NCI-H524 treated with DMSO at 0.1 percent for 48 hours (cell line): ENCODE measurements at places on chromosomes 12 and 14.

- no peak for DNase-seq
These were observed 325.4 kb upstream of the SFSWAP start for GRCh38 chr12:131385313-131386166.

GRCh38 chr12:132518354-132518992 is 28.5 kb downstream of the FBRSL1 start:
- no peak for DNase-seq

DNA sequence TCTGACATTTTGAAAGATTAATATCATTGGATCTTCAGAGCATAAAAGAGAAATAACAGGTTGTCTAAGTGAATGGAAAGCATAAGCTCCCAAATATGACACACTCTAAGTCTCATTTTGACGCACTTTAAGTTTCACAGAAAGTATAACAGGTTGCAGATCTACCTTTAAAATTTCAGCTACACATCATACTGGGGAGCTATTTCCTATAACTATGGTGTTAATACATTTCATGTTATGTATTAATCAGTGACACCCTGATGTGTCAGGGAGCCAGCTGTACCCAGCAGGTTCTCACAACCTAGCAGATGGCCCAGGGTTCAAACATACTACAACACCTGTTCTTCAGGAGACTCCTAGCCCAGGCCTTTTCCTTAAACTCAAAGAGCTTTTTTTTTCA is 31.1 kb upstream of the TMX1 start:
- DNase-seq: peak; percentile 94

- DNase-seq: no peak
These were observed 115.4 kb downstream of the KLHL28 start for GRCh38 chr14:44846232-44846824.

GRCh38 chr14:105986894-105987284 is 460.5 kb downstream of the TMEM121 start:
- no peak for DNase-seq

GRCh38 chr14:105062048-105062433 is 3.2 kb downstream of the GPR132 start:
- DNase-seq: no peak

- no peak for DNase-seq
These were observed 200.0 kb downstream of the FOXG1 start for GRCh38 chr14:28966416-28967233.

DNA sequence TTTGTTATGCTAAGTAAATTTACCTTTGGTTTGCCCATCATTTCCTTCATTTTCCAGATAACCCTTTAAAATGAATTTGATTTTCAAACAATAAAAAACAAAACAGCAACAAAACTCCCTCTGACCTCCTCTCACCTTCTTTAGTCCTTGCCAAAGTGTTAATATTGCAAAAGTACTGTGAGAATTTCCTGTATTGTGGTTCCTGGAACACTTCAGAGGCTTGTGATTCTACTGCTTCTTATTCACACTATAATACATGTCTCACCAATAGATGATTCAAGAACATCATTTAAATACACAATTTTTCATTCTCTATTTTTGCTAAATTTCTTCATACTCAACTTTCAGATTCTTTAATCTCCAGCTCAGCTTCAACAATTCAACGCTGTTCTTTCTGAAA is at the start of gene KLRD1:
KLRD1 (plus strand) TSS at position 241 of the 400 bp plus-strand sequence. CDS start 208 bp downstream, outside the sequence.
- DNase-seq: no peak

DNA sequence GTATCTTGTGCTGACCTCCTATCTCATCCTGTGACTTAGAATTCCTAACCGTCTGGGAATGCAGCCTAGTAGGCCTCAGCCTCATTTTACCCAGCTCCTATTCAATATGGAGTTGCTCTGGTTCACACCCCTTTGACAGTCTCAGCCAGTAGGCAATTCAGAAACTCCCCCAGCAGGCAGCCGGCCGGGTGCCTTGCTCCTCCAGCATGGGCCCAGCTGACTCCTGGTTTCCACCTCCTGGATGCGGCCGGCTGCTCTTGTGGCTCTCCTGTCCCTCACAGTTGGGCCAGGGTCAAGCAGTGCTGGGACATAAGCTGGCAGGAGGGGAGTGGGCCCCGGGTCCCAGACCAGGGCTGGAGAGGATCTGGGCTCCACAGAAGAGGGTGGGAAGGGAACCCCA is 58.2 kb downstream of the LRRC74A start:
- no peak for DNase-seq

DNA sequence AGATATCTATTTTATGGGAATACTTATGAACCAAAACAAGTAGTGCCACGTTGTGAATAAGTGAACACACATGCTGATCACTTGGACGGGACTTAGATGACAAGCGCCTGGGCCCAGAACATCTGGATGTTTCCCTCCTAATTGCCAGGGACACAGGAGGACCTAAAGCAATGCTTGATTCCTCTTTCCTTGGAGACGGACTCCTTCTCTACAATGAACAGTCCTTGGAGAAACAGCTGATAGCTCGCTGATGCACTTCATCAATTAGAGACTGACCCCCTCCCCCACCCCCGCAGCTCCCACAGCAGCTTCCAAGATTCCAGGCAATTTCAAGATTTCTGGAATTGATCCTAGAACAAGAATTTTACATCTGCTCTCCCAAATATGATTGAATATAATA is 86.4 kb downstream of the ST8SIA1 start:
- no peak for DNase-seq

- DNase-seq: no peak
These were observed 7.7 kb downstream of the PAN2 start for GRCh38 chr12:56326126-56326525.

DNA sequence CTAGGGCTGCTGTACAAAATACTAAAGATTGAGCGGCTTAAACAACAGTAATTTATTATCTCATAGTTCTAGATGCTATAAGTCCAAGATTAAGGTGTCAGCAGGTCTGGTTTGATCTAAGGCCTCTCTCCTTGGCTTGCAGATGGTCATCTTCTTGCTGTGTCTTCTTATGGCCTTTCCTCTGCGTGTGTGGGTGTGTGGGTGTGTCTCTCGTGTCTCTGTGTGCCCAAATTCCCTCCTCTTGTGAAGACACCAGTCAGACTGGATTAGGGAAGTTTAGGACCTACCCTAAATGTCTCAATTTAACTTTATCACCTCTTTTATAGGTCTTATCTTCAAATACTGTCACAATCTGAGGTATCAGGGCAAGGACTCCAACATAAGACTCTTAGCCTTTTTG is 28.3 kb downstream of the DDHD1 start:
- no peak for DNase-seq

GRCh38 chr14:96564389-96564788 is 62.2 kb downstream of the PAPOLA start:
- DNase-seq: no peak

DNA sequence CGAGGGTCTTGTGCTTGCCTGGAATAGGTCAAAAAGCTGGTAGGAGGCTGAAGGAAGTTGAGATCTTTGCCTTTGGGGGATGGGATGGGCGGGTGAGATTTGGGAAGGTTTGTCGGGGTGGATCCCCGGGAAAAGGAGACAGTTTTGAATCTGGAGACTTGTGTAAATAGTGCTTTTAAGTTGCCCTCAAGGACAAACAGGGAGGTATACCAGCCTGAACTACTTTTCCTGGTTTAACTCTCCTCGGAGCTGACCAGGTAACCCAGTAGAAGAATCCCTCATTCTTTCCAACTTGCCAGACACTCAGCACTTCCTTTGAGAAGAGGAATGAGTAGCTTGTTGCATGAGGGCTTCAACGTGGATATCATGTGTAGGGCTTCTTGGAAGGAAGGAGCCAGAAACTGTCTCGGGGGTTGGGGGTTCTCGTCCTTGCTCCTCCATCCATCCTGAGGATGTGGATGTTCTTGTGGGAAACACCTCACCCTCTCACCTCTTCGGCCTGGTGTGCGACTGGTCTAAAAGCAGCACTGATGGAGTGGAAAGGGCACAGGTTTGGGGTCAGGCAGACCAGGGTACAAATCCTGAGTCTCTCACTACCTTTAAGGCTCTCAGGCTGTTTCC is 1.9 kb downstream of the TEAD4 start:
- no peak for DNase-seq

DNA sequence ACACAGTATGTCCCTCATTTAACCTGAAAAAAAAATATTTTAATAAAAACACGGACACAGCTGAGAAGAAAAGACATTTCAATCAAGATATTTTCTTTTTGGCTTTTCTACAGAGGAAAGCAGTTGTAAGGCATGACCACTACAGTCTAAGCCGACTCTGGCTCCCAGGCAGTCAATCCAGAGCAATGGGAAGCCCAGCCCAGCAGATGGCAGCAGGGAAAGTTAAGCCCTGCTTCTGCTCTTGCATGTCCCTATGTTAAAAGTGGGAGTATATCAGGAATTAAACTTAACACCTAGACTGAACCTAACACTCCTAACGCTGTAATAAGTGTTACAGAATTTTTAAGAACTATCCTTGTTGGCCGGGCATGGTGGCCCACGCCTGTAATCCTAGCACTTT is 19.5 kb upstream of the HAL start:
- DNase-seq: no peak

GRCh38 chr14:75661499-75661814 is 411 bp downstream of the TTLL5 start:
- DNase-seq: peak; percentile 53

GRCh38 chr12:30582943-30583342 is 112.7 kb downstream of the IPO8 start:
- no peak for DNase-seq

GRCh38 chr14:58954052-58954451 is 234.4 kb upstream of the DAAM1 start:
- no peak for DNase-seq

DNA sequence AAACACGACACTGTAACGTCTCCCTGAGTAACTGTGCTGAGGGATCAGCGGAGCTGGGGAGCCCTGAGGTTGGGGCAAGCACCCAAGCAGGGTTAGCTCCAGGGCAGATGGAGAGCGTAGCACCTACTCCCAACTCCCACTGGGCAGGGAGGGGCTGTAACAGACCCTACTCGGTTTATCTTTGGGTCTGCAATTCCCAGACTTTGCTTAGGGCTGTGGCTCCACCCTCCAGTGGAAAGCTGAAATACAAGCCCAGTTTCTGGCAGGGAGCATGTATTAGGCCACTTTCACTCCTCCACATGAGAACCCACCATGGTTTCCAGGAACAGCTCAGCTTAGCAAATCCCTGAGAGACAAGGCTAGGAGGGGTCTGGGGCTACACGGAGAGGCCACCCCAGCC is 17.3 kb upstream of the TC2N start:
- no peak for DNase-seq

DNA sequence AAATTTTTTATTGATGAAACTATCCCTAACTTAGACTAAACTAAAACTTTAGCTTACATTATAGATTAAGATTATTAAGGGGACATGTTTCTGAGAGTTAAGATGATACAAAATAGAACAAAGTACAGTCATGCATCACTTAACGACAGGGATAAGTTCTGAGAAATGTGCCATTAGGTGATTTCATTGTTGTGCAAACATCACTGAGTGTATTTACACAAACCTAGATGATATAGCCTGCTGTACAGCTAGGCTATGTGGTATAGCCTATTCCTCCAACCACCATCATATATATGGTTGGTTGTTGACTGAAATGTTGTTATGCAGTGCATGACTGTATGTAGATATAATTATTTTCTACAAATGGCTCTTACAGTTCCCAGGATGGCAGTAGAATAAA is 46.5 kb downstream of the ATP6V1D start:
- no peak for DNase-seq

DNA sequence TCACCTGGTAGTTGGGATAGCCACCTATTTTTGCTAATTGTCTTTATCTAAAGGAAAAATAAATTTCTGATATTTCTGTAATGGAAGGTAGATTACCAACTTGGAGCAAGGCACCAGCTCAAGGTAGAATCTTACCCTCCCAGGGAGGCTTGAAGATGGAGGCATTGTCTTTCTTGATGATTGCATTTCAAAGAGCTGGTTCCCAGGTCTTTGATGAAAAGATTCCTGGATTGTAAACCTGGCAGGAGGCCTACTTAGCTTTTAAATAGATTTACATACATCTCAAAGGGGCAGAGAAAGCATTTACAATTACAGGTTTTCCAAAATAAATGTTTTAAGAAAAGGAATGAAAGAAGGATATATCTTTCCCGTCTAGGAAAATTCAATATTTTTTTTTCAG is 729.2 kb downstream of the LRFN5 start:
- no peak for DNase-seq

DNA sequence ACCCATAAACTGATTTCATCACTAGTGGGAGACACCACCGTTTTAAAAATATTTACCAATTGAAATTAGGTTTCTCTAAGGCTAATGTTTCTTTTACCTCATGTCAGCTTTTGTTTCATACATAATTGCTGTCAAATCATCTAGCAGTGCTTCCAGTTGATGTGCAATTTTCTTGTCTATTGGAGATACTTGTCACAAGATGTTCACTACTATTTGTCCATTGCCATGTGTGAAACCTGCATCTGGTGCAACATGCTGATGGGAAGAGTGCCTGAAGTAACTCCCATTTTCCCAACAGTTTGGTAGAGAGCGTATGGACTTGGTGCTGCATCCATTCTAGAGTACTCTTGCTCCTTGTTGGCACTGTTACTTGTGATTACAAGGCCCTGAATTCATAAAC is 9.7 kb downstream of the XPOT start:
- no peak for DNase-seq

DNA sequence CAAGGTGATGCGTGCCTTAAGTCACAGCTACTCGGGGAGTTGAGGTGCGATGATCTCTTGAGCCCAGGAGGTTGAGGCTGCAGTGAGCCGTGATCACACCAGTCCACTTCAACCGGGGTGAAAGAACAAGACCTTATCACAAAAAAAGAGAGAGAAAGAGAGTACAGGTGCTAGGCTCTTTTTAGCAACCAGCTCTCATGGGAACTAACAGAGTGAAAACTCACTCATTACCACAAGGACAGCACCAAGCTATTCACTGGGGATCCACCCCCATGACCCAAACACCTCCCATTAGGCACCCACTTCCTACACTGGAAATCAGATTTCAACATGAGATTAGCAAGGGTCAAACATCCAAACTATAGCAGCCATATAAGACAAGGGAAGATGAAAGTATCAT is 164.2 kb downstream of the NDUFA12 start:
- DNase-seq: no peak

GRCh38 chr14:22052795-22053194 is 379.2 kb upstream of the OR4E1 start:
- no peak for DNase-seq

DNA sequence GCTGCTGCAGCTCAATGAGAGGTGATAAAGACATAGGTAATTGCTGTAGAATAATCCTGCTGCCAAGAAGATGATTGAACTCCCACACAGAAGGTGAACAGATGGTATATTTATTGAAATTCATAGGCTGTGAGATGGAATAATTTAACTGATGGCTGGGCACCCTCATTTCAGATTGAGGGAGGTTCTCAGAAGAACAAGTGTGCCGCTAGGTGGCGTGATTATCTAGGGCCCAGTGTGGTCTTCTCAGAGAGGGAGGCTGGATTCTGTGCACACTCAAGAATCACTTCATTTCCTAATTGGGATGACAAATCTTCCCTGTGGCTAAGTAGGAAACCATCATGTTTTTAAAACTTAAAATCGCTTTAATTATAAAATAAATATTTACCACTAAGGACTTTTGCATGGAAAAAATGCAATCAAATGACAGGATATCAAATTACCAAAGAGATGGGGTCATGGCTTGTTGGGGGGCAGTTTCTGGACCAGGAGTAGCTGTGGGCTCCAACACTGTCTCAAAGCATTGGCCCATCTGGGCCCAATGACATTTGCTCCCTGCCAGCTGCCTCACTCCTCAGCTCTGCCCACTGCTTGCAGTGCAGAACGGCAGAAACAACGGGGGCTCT is 132.3 kb downstream of the SNAPC1 start:
- DNase-seq: peak; percentile 97

GRCh38 chr14:21494902-21495762 is 16.0 kb downstream of the METTL3 start:
- no peak for DNase-seq
